Kidney glomerular epithelial cell (primary cell): ENCODE measurements at places on chromosomes 2 and 18.

DNA sequence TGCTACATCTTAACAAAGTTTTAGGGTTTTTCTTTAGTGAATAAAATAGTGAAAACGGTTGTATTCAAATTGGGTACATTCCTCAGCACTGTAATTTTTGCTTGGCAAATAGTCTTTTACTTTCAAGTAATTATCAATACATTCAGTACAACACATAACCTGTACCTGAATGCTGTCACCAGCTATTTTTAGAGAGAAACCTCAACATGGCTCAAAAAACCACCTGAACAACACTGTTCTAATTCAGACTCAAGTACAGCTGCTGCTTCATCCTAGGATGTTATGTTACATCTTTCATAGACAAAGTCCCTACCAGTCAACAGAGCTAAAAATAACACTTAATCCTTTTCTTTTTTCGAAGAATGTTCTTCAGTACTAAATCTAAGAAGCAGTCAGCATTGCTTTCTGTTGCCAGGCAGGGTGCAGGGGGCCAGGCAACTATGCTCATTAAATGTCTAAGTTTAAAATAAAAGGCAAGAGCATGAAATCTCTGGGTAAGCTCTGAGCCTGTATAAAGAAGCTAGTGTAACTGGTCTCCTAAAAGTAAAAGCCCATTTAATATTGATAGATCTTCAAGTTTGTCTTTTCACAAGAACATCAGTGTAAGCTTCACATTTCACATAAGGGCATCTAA is 20.5 kb downstream of the PDIA6 start:
- DNase-seq = no peak

- DNase-seq = no peak
Observed at GRCh38 chr2:152372438-152372984, 37.5 kb downstream of the FMNL2 start.

- DNase-seq = no peak
Observed at GRCh38 chr2:235539773-235540172, 45.9 kb downstream of the AGAP1 start.

DNA sequence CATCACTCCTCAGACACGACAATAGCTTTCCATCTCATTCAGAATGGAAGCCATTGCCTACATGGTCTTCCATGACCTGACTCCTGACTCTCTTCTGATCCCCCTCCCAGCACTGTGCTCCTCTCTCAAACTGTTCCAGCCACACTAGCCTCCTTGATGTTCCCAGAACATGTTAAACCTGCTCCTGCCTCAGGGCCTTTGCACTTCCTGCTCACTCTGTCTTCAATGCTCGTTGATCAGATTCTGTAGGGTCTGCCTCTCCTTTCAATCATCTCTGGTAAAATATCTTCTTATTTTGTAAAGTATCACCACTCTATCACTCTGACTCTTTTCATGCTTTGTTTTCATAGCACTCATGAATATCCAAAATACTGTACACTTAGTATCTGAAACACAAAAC is 84.9 kb downstream of the SESTD1 start:
- no peak for DNase-seq

DNA sequence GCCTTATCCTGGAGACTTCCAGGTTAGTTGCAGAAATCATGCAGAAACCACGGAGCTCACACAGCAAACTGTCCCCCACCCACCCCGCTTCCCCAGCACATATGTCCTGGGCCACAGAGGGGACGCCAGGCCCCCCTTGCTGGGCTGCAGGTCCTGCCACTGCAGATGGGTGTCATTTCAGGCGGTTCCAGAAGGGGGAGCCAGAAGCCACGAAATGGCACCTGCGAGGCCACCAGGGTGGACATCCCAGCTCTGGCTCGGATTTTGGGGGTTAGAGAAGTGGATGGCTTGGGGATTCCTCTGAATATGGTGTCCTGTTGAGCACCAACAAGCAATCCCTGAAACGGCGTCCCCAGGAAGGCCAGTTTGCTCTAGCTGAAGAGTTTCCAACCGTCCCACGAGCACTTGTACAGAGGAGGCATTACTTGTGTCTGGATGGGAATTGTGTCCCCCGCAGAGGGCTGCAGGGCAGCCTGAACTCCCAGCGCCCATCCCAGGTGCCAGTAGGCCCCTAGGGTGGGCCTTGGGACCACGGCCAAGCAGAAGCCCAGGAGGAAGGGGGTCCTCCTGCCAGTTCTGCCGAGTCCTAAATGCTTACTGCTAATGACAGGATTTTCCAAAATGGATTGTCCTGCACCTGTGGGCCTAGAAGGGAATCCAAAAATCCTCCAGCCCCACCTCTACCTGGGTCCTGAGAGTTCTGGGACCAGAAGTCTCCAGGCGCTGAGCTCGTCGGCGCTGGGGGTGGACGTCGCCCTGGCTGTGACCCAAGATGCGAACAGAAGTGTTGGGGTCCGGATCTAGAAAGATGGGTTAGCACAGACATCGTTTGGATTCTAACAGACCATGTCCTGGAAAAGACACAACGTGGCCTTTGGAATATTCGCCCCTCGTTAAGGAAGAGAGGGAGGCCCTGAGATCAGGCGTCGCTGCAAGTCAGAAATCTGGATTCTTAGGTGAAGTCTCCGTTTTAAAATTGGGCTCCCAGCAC is 14.6 kb upstream of the NFATC1 start:
- DNase-seq = no peak

DNA sequence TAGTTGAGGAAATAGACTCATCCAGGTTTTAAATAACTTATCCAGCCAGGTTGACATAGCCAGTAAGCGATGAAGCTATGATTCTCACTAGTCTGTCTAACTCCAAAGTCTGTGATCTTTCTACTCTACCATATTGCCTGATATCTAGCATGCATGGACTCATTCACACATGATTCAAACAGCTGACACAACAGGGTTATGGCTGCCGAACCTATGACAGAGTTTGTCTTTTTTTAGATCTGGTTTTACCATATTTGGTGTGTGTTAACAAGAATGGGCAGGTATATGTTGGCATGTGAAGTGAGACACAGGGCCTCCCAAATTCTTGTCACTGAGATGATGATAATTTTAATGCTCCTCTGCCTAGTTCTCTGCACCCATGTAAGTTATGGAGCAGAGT is 210.6 kb downstream of the BABAM2 start:
- no peak for DNase-seq

DNA sequence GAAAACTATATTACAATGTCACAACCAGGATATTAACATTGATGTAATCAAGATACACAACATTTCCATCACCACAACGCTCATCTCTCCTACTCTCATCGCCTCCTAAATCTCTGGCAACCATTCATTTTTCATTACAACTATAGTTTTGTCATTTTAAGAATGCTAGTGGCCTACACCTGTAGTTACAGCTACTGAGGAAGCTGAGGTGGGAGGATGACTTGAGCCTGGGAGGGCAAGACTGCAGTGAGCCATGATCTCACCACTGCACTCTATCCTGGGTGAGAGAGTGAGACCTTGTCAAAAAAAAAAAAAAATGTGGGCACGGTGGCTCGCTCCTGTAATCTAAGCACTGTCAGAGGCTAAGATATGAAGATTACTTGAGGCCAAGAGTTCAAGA is 10.5 kb downstream of the PKP4 start:
- DNase-seq = no peak

- DNase-seq = no peak
Observed at GRCh38 chr2:189954989-189955388, 107.5 kb downstream of the MSTN start.

DNA sequence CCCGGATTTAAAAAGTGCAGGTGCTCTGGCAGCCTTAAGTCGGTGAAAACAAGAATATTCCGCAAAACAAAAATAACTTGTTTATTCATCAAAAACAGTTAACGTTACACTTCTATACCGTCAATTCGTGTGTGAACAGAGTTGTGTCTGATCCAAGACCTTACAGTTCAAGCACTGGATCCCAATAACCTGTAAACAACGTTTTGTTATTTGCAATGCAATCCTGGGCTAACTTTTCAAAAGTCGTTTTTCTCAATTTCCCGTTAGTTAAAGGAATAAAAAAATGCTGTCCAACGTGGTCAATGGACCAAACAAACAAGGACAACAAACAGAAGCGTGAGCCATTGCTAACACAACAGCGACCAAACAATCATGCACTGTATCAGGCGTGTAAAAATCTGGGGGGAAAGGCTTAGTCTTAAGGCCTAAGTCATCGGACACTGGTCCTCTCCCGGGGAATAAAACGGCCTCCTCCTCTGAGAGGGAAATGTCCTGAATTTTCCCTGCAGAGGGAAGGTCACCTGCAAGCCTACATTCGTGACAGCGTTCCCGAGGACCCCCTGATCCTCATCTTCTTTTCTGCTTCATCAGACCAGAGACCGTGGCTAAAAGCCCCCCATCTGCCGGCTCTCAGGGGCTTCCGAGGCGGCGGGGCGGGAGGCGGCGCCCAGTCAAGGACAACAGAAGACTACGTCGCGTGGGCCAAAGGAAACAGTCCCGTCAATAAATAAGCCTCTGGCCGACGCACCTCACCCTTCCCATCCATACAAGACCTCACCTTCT is 490 bp downstream of the NDUFS1 start:
- peak; percentile 24 for DNase-seq

GRCh38 chr2:231399853-231400680 is 4.6 kb downstream of the B3GNT7 start:
- peak; percentile 33 for DNase-seq

DNA sequence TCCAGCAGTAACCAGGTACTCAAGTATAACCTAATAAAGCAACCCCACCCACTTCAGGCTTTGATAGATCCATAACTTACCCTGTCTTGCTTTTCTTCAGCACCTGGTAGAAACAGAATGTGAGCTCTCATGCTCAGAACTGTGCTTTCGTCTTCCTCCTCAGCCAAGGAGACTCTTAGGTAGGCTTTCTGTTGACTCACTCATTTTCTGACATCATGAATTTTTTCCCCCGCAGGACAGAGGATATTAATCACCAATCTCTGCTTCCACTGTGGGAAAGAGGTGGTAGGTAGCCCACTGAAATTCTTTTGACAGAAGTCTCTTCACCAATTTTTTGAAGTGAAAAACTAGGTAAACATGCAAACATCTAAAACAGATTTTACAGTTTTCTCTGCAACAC is 241.2 kb upstream of the KCNJ3 start:
- peak; percentile 28 for DNase-seq

GRCh38 chr2:140843186-140843585 is 1287.6 kb downstream of the LRP1B start:
- no peak for DNase-seq

DNA sequence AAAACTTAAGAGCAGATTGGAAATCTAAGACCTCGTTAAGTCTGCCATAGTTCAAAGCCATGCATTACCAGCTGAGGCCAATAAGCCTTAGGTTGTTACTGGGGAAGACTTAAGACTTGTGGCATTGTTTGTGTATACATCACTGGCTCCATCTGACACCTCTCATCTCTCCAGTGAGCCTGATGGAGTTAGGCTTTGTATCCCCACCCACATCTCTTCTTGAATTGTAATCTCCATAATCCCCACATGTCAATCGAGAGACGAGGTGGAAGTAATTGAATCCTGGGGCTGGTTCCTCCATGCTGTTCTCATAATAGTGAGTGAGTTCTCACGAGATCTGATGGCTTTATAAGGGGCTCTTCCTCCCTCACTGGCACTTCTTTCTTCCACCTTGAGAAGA is 404.6 kb downstream of the ARHGAP15 start:
- no peak for DNase-seq

DNA sequence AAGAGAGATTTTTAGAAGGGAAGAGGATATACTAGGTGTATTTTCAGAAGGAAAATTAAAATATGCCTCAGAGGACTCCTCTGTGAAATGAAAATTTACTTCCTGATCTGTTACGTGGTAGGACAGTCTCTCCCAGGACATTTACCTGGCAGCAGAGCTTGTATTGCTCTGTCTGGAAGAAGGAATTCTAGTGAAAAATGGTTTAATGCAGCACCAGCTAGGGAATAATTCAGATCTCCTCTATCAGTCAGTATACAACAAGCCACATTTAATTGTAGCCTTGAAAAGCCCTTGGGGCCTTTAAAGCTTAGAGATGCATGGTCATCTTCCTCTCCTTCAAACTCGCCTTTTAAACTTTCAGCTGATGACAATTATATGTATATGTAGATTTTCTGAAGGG is 49.6 kb downstream of the PIK3C3 start:
- no peak for DNase-seq

DNA sequence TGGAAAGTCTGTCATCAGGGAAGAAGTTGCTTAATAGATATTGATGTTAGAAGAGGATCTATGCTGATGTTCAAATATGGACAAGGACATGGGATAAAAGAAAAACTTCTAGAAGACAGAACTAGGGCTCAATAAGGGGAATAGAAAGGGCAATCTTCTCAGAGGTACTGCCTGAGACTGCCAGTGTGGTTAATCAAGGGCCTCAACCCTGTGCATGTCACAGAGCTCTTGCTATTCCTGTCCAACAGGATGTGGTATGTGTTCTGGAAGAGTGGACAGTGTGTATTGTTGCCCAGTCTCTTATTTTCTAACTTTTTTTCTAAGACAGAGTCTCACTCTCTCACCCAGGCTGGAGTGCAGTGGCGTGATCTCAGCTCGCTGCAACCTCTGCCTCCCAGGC is 27.8 kb upstream of the RNF125 start:
- DNase-seq = no peak

- no peak for DNase-seq
Observed at GRCh38 chr18:35581546-35581897, at the start of gene GALNT1. Gene GALNT1 (plus strand): TSS chr18:35581740. CDS start chr18:35654663, 72,923 bp downstream.

DNA sequence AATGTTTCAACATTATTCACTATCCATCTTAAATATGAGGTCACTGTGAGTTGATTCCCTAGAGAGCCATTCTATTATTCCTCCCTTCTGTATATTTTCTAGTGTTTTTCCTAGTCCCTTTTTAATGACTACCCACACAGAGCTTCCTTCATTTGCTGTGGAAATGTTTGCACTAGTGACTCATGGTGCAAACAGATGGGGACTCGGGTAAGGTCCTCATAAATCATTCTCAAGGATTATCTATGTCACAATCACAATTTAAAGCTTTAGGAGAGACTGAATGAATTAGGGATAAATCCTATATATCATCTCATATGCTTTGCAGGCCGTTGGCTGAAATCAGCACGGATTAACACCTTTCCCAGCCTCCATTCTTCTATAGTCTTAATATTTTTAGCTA is 159.6 kb downstream of the DCC start:
- peak; percentile 8 for DNase-seq

DNA sequence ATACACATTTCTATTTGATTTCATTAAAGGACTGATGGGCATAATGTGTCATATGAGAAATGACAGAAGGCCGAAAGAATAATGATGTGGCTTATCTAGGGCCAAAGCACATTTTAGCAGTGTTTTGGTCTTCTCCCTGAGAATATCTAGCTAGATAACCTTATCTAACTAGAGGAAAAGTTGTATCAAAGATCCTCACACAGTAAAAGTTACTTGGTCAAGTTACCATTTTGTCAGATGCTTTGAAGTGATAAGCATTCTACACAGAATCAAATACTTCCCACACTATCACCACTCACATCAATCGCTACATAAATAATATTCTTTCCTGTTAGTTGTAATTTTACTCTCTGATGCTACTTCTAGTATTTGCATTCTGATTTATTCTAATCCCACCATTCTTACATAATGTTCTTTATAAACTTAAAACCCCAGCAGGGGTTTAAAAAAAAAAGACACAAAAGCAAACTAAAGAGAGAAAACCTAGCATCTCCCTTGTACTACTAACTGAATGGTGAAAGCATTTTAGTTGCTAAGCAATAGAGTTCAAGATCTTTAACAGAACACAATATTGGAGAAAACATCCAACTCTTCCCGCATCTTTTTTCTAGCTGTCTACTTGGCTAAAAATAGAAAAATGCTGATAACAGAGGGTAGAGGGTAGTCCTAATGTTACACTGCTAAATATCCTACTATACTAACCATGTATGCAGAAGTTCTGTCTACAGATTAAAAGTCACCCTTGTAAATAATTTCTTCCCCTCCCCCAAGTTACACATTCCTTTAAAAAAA is 8.0 kb downstream of the XPO1 start:
- DNase-seq = no peak
